ENCODE measurements at places on chromosomes 11 and 22. TPM values are rescaled to one million over a fixed set of nuclear protein-coding genes. Genes with fewer than 3 reads are reported as not detected.

MAJIN gene
- not detected for total RNA-seq

BTG4 gene
- not detected for total RNA-seq

DNA sequence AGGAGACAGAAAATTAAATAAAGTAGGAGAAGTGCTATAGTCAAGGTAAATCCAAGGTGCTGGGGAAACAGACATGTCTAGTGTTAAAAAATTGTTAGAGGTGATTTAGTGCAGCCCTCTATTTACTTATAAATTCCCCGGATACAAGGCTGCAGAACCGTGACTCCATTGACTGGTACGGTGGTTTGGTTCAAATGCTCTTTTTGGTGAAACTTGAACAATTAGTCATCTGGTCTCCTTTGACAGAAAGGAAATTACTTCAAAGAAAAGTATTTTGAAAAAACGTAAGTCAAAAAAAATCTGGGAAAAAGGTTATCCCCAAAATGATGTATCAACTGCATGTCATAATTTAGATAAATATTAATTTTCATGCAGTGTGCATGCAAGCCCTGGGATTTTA is 399.2 kb downstream of the CNTN5 start:
- no peaks in the 10 kb centered on the region for H3K4me1 ChIP-seq

DNA sequence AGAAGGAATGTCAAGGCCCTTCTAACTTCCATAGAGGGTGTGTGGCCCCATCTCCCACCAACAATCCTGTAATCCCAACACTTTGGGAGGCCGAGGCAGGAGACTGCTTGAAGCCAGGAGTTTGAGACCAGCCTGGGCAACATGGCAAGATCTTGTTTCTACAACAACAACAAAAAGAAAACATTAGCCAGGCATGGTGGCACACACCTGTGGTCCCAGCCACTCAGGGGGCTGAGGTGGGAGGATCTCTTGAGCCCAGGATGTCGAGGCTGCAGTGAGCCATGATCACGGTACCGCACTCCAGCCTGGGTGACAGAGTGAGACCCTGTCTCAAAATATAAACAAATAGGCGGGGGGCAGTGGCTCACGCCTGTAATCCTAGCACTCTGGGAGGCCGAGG is 16.9 kb downstream of the TSPAN32 start:
- no peak for DNase-seq
- H3K27me3 ChIP-seq = no peaks in the 10 kb centered on the region
- H3K4me1 ChIP-seq = no peaks in the 10 kb centered on the region
- H3K4me3 ChIP-seq = no peak overlapping the region

C11orf21 gene
- 4.9 TPM for total RNA-seq

- H3K36me3 ChIP-seq = no peaks in the 10 kb centered on the region
- no peak overlapping the region for H3K4me3 ChIP-seq
- no peak for DNase-seq
- H3K27ac ChIP-seq = no peak overlapping the region
- no peaks in the 10 kb centered on the region for H3K4me1 ChIP-seq
- peaks cover 4% of the 10 kb centered on the region for H3K27me3 ChIP-seq
These were observed 9.1 kb downstream of the CTSF start for GRCh38 chr11:66559142-66559865.

POTEH gene
- not detected for total RNA-seq

- peak overlapping the region; percentile 39 for H3K4me3 ChIP-seq
- H3K27ac ChIP-seq = no peak overlapping the region
These were observed 14.9 kb upstream of the SLC29A2 start for GRCh38 chr11:66386171-66387069.

DNA sequence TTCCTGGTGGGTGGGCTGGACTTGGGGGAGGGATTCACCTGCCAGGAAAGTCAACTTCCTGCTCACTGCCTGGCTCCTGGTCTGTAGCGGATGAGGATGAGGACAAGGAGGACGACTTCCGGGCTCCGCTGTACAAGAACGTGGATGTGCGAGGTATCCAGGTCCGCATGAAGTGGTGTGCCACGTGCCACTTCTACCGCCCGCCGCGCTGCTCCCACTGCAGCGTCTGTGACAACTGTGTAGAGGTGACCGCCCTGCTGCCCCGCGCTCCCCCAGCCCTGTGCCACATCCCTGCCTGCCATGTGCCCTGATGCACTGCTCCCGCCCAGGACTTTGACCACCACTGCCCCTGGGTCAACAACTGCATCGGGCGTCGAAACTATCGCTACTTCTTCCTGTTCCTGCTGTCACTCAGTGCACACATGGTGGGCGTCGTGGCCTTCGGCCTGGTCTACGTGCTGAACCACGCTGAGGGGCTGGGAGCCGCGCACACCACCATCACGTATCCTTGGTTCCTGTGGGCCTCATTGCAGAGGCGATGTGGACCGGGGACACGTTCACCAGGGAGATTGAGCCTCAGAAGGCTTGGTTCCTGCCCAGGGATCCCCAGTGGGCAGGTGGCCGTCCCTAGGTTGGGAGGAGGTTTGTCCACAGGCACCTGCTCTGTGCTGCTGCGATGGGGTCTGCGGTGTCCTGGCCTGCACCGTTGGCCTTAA is 7.9 kb downstream of the ZDHHC8 start:
- no peak for DNase-seq
- H3K4me3 ChIP-seq = no peak overlapping the region
- no peaks in the 10 kb centered on the region for H3K27me3 ChIP-seq
- no peaks in the 10 kb centered on the region for H3K4me1 ChIP-seq
- no peak overlapping the region for H3K27ac ChIP-seq

KCNK4 gene
- not detected for total RNA-seq

DNA sequence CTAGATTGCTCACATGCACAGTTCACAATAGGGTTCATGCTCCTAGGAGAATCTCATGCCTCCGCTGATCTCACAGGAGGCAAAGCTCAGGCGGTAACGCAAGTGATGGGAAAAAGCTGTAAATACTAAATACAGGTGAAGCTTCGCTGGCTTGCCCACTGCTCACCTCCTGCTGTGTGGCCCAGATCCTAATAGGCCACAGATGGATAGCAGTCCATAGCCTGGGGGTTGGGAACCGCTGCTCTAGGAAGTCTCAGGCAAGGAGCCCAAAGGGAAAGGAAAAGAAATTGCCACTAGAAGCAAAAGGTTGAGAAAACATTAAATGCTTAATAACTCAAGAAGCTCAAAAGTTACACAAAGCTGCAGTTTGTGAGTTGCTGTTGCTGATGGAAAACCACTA is 3.2 kb upstream of the TRPC6 start:
- no peak overlapping the region for H3K4me3 ChIP-seq
- H3K36me3 ChIP-seq = no peaks in the 10 kb centered on the region
- H3K27me3 ChIP-seq = no peaks in the 10 kb centered on the region
- DNase-seq = no peak

ALX4 gene
- 0.16 TPM for total RNA-seq

KRTAP5-10 gene
- not detected for total RNA-seq

- H3K4me1 ChIP-seq = no peaks in the 10 kb centered on the region
- DNase-seq = no peak
- H3K4me3 ChIP-seq = no peak overlapping the region
- no peaks in the 10 kb centered on the region for H3K27me3 ChIP-seq
- no peak overlapping the region for H3K27ac ChIP-seq
- H3K36me3 ChIP-seq = no peaks in the 10 kb centered on the region
These were observed 125.4 kb upstream of the POU2AF2 start for GRCh38 chr11:111120161-111120560.

DNA sequence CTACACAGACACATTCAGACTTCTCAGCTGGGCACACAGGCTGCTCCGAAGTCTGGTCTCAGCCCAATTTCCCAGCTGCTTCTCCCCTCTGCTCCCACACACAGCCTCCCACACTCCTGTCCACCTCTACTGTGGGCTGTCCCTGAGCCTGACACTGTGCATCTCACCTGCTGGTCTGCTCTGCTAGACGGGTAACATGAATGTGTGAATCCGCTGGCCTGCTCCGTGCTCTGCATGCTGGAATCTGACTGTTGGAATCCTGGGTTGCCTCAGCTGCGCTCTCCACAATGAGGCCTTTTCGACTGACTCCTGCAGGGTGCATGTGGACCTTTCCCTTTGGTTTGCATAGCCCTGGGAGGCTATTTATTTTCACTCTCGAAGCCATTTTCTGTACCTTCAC is 489.5 kb upstream of the B3GAT1 start:
- H3K36me3 ChIP-seq = no peaks in the 10 kb centered on the region
- no peak overlapping the region for H3K4me3 ChIP-seq
- DNase-seq = no peak

LMF2 gene
- total RNA-seq = 77.9 TPM

DNA sequence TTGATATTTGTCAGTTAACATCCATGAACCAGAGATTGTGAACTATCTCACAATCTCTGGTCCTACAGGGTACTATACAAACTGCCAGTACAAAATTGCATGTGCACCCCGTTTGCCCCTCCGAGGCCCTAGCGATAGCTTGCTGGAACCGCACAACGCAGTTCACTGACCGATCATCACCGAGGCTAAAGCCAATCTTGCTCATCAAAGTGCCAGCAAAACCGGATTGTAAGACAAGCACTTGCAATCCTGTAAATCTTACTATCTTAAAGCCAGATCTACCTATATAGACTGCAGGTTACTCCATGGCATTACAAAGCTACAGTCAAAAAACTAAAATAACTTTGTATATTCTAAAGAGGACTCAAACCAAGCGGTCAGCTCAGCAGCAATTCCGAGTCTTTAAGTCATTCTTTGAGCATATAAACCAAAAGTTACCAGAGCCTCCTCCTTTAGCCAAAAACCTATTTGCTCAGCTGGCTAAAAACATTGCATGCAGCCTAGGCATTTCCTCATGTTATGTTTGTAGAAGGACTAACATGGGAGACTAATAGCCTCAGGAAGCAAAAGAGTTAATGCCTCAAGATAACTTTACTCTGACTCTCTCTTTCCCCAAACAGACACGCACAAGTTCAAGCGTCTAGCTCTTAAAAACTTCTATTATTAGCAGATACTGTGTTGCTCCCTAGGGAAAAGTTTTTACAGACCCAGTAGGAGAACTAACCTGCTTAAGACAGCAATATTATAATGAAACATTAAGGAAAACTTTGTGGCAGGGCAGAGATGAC is 30.7 kb upstream of the CPT1A start:
- no peak overlapping the region for H3K27ac ChIP-seq
- H3K27me3 ChIP-seq = no peaks in the 10 kb centered on the region
- no peaks in the 10 kb centered on the region for H3K36me3 ChIP-seq
- H3K4me1 ChIP-seq = no peaks in the 10 kb centered on the region
- H3K4me3 ChIP-seq = no peak overlapping the region
- DNase-seq = no peak

UBQLN3 gene
- 0.35 TPM for total RNA-seq

- H3K4me1 ChIP-seq = no peaks in the 10 kb centered on the region
- H3K36me3 ChIP-seq = peaks cover 23% of the 10 kb centered on the region
- H3K27me3 ChIP-seq = no peaks in the 10 kb centered on the region
- no peak for DNase-seq
- no peak overlapping the region for H3K27ac ChIP-seq
These were observed 10.7 kb downstream of the ZNF195 start for GRCh38 chr11:3368199-3368598.

PHOX2A gene
- total RNA-seq = not detected

- H3K4me3 ChIP-seq = no peak overlapping the region
- H3K27ac ChIP-seq = no peak overlapping the region
- H3K4me1 ChIP-seq = no peaks in the 10 kb centered on the region
- DNase-seq = no peak
- H3K36me3 ChIP-seq = no peaks in the 10 kb centered on the region
- H3K27me3 ChIP-seq = no peaks in the 10 kb centered on the region
These were observed 44.1 kb upstream of the PRDM11 start for GRCh38 chr11:45102361-45102809.

- no peaks in the 10 kb centered on the region for H3K36me3 ChIP-seq
- peaks cover 8% of the 10 kb centered on the region for H3K4me1 ChIP-seq
- H3K27me3 ChIP-seq = no peaks in the 10 kb centered on the region
- no peak overlapping the region for H3K4me3 ChIP-seq
- no peak overlapping the region for H3K27ac ChIP-seq
These were observed 65.2 kb downstream of the PDE2A start for GRCh38 chr11:72609045-72609444.

MEI1 gene
- 14.6 TPM for total RNA-seq

DNA sequence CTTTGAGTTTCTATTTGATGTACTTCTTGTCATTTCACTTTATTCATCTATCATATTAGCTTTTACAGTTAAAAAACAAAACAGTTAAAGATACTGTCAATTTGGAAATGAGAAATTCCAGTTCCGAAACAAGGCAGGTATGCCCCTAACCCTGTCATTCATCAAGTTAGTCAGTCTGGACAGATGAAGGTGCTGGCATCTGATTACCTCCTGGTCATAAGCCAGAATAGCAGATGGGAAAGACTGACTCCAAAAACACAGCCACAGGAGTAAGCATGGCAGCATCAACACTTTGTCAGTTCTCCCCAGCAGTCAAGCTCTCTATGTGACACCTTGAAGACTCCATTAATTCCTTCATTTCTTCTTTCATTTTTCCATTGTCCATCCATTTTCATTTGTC is 4.3 kb downstream of the LRRC51 start:
- no peak for DNase-seq
- no peak overlapping the region for H3K4me3 ChIP-seq
- H3K4me1 ChIP-seq = peaks cover 4% of the 10 kb centered on the region

FBLN1 gene
- total RNA-seq = 105 TPM

GRCh38 chr22:43155789-43156188 is 4.4 kb downstream of the TSPO start:
- H3K36me3 ChIP-seq = no peaks in the 10 kb centered on the region
- no peaks in the 10 kb centered on the region for H3K27me3 ChIP-seq
- DNase-seq = no peak
- no peak overlapping the region for H3K4me3 ChIP-seq
- no peaks in the 10 kb centered on the region for H3K4me1 ChIP-seq

DNA sequence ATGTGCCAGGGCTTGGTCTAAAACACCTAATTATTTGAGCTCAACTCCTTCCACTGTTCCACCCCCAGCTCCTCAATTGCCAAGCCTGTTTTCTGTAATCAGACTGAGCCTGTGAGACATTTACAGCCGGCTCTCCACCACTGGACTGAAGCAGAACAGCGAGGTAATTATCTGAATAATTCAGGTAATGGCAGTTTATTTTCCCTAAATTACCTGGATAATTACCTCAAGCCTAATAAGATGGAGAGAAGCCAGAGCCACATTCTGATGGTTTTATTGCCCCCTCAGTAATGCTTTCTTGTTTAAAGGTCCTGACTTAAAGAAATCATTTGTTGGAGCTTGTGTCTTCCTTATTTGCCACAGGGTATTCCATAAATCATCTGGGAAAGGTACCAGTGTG is 64.2 kb downstream of the FZD4 start:
- H3K36me3 ChIP-seq = no peaks in the 10 kb centered on the region
- H3K4me3 ChIP-seq = no peak overlapping the region
- no peaks in the 10 kb centered on the region for H3K27me3 ChIP-seq
- no peaks in the 10 kb centered on the region for H3K4me1 ChIP-seq

GRCh38 chr11:74257959-74258553 is 53.4 kb downstream of the P4HA3 start:
- no peaks in the 10 kb centered on the region for H3K36me3 ChIP-seq
- DNase-seq = no peak
- no peak overlapping the region for H3K27ac ChIP-seq
- H3K27me3 ChIP-seq = no peaks in the 10 kb centered on the region
- H3K4me3 ChIP-seq = no peak overlapping the region
- H3K4me1 ChIP-seq = no peaks in the 10 kb centered on the region

Measured in kidney (tissue), 22 donors.